IMR-90 (cell line): ENCODE measurements at places on chromosomes 3 and 15. TPM values are rescaled to one million over a fixed set of nuclear protein-coding genes. Genes with fewer than 3 reads are reported as not detected.

GRCh38 chr15:56040081-56041035, 46.9 kb upstream of the NEDD4 start:
- DNase-seq, result peak; percentile 98

GRCh38 chr15:69863446-69863845, 234.3 kb downstream of the TLE3 start:
- no peak for DNase-seq

DNA sequence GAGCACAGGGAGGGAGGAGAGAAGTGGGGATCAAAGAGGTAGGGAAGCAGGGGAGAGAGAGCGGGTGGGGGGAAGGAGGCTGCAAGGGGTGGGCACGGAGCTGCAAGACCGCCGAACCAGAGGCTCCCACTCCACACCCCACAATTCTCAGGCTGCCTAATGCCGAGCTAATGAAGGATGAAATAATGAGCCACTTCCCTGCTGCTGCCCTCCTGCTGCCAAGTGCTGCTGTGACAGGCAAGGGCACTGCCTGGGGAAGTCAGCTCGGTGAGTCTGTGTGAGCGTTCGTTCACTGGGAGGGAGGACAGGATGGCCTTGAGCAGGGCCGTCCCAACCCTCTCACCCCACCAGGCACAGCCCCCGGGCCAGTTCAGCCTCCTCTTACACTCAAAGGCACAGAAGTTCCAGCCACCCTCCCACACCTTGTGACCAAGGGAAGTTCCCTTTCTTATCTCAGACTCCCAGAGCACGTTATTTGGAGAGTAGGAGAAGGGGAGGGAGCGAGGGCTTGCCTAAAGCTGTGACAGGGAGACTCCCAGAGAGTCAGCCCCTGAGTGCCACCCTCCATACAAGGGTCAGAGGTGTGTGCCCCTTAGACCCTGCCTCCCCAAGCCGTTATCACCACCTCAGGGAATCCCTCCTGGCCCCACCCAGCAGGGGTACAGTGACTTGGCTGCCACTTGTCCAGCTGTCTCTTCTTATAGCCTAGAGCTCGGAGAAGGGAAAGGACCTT, 12.4 kb downstream of the GLYCTK start:
- peak; percentile 34 for DNase-seq

GRCh38 chr3:17742880-17743657, 638 bp upstream of the TBC1D5 start:
- no peak for DNase-seq

GRCh38 chr3:156341831-156342416, 213.0 kb downstream of the SSR3 start:
- no peak for DNase-seq

DNA sequence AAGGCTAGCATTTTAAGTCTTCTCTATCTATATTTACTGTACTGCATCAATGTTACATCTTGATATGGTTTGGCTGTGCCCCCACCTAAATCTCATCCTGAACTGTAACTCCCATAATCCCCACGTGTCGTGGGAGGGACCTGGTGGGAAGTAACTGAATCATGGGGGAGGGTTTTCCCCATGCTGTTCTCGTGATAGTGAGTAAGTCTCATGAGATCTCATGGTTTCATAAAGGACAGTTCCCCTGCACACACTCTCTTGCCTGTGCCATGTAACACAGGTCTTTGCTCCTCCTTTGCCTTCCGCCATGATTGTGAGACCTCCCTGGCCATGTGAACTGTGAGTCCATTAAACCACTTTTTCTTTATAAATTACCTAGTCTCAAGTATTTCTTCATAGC, 161.5 kb downstream of the TBC1D5 start:
- DNase-seq, result no peak

- DNase-seq, result no peak
These were observed 144.1 kb upstream of the PRICKLE2 start for GRCh38 chr3:64369390-64369789.

DNA sequence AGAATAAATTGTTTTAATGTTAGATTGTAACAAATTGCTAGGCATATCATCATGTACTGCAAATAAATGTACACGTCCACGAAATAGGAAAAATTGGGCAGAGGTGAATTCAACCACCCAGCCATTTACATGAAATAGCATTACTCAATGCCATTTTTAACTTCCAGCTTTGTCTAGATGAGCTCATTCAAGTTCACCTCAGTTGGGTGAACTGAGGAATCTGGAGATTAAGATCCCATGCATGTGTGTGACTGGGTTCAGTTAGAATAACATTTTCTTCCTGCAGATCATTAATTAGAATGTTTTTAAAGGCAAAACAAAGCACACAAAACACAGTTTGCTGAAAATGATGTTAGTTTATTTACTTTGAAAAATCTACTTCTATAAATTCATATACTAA, 767.8 kb upstream of the GOLIM4 start:
- peak; percentile 11 for DNase-seq

GRCh38 chr3:100124201-100124761, 10.0 kb upstream of the FILIP1L start:
- DNase-seq, result no peak

DNA sequence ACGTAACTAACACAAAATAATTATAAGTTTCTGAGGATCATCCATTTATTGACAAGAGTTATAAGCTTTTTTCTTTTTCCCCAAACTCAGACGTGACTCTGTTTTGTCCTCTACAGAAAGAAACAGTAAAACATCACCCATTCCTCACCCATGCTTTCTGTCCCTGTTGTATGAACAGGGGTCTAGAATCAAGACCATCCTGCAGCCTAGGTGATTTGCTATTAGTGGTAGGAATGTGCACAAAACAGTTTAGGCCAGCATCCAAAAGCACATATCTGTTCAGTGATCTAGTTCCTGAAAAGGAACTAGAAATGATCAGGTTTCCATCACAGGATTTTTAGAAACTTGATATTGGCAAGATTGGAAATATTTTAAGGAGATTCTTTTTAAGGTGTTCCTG, 527.6 kb downstream of the SOX2 start:
- DNase-seq, result no peak

DNA sequence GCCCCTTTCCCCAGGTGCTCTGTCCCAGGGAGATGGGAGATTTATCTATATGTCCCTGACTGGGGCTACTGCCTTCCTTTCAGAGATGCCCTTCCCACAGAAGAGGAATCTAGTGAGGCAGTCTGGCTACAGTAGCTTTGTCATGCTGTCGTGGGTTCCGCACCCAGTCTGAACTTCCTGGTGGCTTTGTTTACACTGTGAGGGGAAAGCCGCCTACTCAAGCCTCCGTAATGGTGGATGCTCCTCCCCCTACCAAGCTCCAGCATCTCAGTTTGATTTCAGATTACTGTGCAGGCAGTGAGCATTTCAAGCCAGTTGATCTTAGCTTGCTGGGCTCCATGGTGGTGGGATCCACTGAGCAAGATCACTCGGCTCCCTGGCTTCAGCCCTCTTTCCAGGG, 35.4 kb upstream of the SLC7A14 start:
- DNase-seq, result peak; percentile 35

DNA sequence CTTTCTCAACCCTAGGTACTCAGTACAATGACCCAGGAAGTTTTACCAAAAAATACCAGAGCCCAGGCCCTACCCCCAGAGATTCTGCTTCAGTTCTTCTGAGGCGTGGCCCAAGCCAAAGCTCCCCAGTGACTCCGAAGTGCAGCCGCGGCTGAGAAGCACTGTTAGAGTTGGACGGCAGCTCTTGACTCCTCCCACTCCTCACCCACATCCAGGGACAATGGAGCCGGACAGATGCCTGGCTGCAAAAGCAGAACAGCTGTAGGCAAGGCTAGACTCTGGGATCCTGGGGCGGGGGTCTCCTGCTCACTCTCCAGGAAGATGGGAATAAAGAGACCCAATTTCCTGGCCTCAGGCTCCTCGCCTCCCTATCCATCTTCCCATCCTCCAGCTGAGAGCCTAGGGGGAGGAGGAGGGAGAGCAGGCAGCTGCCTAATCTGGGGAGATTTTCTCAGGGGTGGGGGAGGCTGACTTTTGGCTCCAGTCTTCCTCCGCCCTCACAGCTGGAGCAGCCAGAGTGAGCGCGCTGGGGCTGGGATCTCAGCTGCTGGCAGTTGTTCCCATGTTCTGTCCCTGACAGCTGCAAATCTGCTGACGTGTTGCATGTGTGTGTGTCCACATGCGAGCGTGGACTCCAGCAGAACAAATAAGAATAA, 223.8 kb downstream of the OPA1 start:
- peak; percentile 11 for DNase-seq

GRCh38 chr3:178585454-178585853, 49.2 kb downstream of the KCNMB2 start:
- DNase-seq, result no peak

GRCh38 chr3:126373682-126374601, 16.7 kb upstream of the KLF15 start:
- peak; percentile 43 for DNase-seq

DNA sequence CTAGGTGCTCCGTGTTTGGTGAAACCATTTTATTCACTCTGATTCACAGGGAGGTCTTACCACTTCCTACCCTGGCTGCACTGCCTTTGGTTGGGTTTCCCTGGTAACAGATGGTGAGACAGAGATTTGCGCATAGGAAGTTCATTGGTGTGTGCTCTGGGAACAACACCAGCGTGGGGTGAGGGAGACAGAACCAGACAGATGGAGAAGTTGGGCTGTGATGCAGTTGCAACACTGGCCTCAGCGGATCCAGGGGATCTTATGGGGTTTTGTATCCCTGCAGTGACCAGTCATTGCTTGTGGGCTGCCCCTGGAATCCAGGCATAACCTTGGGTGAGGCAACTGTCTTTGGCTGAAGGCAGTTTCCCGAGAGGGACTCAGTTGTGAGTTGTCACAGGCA, 12.5 kb upstream of the IL16 start:
- DNase-seq, result peak; percentile 41

DNA sequence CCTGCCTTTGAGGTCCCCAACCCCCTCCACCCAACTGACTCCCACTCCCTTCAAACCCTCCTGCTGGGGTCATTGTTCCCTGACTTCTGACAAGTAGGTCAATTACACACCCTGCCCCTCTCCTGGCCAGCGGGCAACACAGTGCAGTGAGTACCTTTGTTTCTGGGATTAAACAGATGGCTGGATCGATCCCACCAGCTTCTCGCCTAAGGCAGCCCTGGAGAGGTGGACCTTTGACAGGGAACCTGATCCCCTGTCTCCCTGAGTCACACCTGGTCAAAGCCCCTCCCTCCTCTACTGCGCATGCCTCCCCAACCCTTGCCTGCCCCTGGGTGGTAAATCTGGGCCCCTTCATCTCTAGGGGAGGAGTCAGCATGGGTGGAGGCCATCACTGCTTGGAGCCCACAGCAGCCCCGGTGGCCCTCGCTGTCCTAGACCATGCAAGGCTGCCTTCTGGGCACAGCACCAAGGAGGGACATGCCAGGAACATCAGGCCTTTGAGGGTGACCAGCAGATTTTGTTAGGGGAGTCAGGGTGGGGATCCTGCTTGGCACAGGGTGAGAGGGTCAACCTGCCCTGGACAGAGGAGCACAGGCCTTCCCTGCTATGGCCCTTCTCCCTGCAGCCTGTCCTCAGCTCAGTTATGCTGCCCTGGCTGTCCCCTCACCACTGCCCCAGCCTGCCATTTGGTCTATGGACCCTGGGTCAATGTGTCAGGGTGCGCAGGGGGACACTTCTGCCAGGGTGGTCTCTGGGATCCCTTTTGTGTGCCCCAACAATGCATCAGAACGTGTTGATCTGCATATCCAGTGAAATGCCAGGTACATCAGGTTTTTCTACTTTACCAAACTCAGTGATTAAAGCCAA, 9.8 kb upstream of the PRR23E start:
- no peak for DNase-seq

- DNase-seq, result peak; percentile 22
These were observed 165.6 kb downstream of the XXYLT1 start for GRCh38 chr3:195105389-195105788.

DNA sequence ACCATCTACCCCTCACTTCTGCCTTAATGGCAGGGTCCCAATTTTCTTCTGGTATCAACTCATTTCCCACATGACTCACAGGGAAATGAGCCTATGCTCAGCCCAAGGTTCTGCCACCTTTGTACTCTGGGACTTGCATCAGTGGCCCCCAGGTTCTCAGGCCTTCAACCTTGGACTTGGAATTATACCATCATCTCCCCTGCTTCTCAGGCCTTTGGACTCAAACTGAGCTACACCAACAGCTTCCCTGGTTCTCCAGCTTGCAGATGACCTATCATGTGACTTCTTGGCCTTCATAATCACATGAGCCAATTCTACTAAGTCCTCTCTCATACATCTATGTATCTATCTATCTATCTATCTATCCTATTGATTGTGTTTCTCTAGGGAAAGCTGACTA, 149.5 kb downstream of the PLCH1 start:
- DNase-seq, result no peak

GRCh38 chr3:49006408-49007067, 653 bp upstream of the WDR6 start:
- peak; percentile 63 for DNase-seq

CHRM5 gene
- total RNA-seq, result under 0.01 TPM in 2 replicates

KLHL40 gene
- not detected in 2 replicates for total RNA-seq

EFHB gene
- total RNA-seq, result under 0.01 TPM in 2 replicates

TNFSF10 gene
- total RNA-seq, result 1.1 and 1.3 TPM in 2 replicates

CHRNB4 gene
- not detected in 2 replicates for total RNA-seq

GPR87 gene
- total RNA-seq, result 0.28 and 0.36 TPM in 2 replicates

PSTPIP1 gene
- total RNA-seq, result 0.36 and 0.56 TPM in 2 replicates
